T-helper 22 cell (primary cell): ENCODE measurements at places on chromosomes 5 and 9.
A peak's percentile ranks its signal among the peaks of the same experiment; 100 is the strongest.

DNA sequence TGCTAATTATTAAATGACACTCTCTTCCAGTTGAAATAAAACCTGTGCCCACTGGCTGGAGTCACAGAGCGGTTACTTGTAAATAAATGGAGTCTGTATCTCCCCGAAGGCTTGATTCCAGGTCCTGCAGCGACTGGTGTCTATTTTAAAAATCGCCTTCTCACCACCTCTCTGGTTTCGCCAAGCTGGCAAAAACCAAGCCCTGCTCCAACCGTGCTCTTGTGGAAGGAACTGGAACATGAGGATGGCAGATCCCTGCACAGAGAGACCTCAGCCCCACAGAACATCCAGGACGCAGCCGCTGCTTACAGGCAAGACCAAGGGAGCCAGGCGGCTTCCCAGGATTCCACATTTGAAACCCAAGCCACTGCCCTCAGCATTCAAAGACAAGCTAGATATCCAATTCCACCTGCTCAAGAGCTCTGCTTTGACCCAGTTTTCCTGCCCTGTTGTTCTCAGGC, 15.0 kb downstream of the SEMA4D start:
- no peak for DNase-seq

GRCh38 chr9:71685394-71685793, 82.9 kb downstream of the CEMIP2 start:
- peak; percentile 26 for DNase-seq

DNA sequence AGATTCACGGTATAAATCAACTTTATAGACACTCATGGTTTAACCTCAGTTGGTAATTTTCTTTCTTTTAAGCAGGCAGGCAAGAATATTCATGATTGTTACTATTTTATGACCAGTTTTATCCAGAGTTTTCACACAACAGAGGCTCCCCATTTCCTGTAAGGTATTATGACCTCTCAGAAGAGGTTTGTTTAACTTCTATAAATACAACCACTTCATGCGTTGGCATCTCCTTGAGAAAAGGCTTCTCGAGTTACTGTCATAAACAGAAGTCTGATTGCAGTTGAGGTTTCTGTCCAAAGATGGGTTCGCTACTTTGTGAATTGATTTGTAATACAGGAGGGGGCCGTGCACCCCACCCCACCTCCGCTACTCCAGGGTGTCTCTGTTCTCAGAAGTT, 55.3 kb downstream of the ENTREP1 start:
- no peak for DNase-seq

- DNase-seq: no peak
Measured at GRCh38 chr5:37272511-37272910, 23.3 kb upstream of the CPLANE1 start.

DNA sequence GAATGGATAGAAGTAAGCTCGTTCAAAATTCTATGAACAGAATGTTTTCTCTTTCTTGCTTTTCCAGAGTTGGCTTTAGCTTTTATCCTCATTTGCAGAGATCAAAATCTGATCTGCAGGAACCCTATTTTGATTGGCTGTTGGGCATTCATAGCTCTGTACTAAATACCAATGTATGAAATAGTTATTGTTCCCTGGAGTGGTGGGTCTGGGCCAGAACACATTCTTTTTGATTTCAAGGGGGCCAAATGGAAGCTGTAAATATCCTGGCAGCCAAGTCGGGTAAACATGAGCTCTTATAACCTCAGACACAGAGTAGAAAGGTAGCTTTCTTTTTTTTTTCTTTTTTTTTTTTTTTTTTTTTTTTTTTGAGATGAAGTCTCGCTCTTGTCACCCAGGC, 241.5 kb downstream of the PDZD2 start:
- no peak for DNase-seq

DNA sequence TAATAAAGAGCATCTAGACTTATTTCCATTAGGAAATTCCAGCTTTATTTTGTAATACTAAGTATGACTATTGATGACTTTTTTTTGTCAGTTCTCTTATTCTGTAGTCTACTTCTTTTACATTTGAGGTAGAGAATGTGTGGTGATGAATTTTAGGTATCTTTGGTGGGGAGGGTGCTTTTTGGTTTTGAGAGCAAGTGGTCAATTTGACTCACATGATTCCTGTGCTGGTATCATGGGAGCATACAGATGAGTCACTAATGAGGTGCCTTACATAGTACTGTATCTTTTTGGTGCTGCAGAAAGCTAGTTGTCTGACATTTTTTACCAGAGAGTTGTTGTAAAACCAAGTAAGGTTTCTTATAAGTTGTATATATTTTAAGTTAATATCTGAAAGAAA, 35.3 kb downstream of the ERBIN start:
- no peak for DNase-seq

DNA sequence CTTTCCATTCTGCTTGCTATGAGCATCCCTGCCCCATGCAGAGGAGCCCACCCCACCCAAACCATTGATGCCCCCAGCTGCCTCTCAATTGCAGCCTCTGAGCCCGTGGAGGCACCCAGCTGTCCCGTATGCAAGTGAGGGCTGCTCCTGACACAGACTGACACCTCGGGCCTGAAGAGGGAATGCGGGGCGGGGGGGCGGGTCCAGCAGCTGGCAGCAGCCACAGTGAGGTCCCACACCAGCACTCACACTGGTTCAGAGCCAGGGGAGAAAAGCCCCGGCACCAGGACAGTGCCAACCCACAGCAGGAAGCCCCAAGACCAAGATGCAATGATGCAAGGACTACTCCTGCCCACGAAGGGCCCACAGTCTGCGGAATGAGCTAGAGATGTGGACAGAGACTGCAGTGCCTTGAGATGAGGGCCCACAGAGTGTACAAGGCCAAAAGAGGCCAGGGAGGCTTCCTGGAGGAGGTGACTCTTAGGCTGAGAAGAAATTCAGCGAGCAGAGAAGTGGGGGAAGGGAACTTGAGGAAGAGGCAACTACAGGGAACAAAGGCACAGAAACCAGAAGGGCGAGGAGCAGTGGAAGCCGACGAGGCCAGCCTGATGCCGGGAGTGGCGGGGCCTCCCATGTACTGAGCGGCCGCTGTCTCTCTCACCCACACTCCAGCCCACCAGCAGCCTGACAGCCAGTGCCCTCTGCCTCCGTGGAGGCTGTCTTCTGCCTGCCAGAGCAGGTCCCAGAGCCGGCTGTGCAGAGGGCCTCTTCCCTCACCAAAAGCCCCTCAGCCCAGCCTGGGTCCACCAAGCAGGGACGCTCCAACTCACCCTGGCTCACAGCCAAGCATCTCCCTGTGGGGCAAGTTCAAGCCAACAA, 9.2 kb downstream of the EEIG1 start:
- no peak for DNase-seq

- no peak for DNase-seq
Measured at GRCh38 chr5:86861512-86861911, 243.8 kb downstream of the COX7C start.

GRCh38 chr9:76431601-76432000, 27.4 kb upstream of the GCNT1 start:
- DNase-seq: no peak

DNA sequence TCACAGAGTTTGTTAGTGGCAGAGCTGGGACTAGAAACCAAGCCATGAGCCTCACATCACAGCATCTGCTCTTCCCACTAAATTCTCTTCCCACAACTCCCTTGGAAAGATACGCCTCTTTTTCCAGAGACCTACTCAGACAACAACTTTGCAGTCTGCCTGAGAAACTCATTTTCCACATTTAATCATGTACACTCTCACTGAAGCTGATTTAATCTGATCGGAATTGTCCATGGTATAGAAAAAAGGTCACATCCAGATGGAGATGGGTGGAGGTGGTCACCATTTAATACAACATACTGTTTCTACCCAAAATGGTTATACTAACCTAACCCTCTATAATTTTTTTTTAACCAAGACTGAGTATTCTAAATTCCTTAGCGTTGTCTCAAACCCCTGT, 366.2 kb downstream of the ENC1 start:
- no peak for DNase-seq

GRCh38 chr5:165407352-165407751, 1901.9 kb downstream of the MAT2B start:
- DNase-seq: no peak

GRCh38 chr5:140827704-140828361, at the start of gene PCDHA6:
PCDHA6 (plus strand) TSS chr5:140827960; CDS start chr5:140828092, 132 bp downstream.
- no peak for DNase-seq

DNA sequence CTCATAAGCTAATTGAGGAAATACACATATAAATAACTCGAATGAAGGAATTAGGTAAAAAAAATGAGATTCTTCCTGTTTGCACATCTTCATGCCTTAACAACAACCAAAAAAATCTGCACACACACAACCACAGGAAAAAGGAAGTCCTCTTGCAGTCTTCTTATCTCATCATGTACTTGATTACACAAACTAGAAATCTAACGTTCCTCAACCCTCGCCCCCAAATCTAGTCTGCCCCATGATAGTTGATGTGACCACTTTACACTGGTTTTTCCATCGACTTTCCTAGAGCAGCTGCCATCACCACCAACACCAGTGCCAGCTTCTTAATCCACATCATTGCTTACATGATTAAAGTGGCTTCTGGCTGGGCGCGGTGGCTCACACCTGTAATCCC, 31.2 kb upstream of the RNU6ATAC start:
- no peak for DNase-seq

DNA sequence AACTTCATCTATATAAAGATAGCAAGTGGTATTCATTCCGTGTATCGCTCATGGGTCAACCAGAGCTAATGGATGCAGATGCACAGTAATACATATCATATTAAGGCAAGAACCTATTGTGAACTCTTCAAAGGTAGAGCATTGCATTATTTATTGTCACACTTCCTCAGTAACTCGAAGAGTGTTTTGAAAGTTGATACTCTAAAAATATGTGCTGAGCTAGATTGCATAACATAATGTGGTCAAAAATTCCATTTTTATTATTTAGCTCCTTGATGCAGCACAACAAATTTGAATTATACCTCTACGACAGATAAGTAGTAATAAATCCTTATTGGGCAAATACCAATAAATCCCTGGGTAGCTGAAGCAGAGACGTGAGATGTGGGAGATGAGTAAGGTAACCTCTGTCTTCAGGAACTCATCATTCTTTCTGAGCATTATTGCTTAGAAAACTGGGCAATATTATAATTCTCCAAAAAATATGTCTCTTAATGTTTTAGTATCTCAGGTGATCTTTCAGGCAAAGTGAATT, 70.3 kb downstream of the CDH18 start:
- no peak for DNase-seq

- no peak for DNase-seq
Measured at GRCh38 chr9:21961569-21961968, 32.6 kb downstream of the CDKN2A start.

DNA sequence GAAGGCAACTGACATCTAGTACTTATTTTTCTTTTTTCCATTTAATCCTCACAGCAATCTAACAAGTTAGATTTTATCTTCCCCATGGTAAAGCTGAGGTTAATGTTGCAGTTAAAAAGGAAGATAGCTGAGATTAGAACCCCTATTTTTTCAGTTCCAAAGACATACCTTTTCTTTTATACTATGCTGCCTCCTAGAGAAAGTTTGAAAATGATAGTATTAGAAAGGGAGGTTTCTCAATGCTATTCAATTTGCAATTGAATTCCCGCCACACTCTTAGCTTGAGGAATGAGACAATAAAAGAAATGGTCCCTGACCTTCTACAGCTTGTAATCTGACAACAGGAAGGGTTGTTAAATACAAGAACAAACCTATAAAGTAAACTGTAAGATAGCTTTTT, 195.9 kb upstream of the TRIM32 start:
- DNase-seq: no peak

- DNase-seq: no peak
Measured at GRCh38 chr5:130549884-130550561, 615.0 kb downstream of the HINT1 start.

DNA sequence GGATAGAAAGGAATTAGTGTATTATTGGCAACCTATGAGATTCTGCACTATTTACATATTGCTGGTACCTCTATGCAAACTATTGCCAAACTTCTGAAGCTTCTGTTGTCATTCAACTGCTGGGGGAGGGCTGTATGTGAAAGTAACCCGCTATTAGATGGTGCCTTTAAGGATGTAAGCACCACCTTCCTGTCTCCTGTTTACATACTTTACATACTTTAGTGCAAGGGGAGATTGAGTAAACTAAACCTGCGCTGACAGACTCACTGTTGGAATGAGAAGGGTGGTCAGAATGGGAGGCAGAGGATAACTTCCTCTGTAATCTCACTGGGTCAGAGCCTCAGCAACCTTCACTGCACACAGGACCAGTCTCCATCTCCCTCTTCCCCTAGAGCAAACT, 123.8 kb downstream of the NR3C1 start:
- no peak for DNase-seq

DNA sequence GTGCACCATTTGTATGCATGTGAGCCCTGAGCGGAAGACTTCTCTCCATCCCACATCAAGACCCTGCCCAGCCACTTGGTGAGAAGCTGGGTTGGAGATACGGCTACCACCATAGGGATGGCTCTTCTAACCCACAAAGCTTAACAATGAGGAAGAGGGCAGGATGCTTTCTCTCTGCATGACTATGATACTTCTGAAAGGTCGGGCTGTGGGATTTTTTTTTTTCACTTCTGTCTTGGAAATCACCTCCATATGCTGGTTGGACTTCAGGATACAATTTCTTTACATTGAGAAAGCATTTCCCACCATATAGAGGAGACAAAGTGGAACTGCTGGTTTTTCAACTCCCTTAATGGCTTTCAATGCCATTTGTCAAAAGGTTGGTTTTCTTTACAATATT, 30.5 kb downstream of the ZNF366 start:
- no peak for DNase-seq

DNA sequence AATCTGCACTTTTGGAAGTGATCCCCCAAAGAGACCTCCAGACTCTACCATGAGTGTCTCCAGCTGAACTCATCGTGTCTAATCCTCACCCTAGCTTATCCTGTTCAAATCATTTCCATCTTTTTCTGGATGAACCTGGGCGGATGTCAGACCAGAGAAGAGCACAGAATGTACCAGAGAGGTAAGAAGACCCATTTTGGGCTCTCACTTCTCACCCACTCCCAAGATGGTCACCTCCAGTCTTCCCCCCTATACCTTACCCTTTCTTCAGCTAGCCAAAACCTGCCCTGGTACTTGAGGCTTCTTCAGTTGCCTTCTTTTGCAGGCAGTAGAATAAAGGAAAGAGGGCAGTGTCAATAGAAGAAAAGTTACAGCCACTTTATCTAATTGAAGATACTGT, 27.9 kb upstream of the ANXA2R start:
- no peak for DNase-seq

- no peak for DNase-seq
Measured at GRCh38 chr5:171312129-171312974, 3.3 kb downstream of the TLX3 start.

DNA sequence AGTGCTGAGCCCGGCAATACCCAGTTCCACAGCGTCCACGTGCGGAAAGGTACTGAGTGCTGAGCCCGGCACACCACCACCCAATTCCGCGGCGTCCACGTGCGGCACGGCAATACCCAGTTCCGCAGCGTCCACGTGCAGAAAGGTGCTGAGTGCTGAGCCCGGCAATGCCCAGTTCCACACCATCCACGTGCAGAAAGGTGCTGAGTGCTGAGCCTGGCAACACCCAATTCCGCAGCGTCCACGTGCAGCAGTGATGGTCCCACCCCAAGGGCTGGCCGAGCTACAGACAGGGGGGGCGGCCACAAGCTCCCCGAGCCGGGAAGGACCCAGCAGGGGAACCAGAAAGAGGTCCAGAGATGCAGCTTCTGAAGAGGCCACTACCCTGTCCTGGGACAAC, 20.2 kb downstream of the SLC12A7 start:
- no peak for DNase-seq

GRCh38 chr9:13165956-13166355, 113.5 kb downstream of the MPDZ start:
- no peak for DNase-seq

- DNase-seq: no peak
Measured at GRCh38 chr5:71841107-71841506, 122.0 kb downstream of the CARTPT start.
